ENCODE measurements at places on chromosomes 4 and X.

DNA sequence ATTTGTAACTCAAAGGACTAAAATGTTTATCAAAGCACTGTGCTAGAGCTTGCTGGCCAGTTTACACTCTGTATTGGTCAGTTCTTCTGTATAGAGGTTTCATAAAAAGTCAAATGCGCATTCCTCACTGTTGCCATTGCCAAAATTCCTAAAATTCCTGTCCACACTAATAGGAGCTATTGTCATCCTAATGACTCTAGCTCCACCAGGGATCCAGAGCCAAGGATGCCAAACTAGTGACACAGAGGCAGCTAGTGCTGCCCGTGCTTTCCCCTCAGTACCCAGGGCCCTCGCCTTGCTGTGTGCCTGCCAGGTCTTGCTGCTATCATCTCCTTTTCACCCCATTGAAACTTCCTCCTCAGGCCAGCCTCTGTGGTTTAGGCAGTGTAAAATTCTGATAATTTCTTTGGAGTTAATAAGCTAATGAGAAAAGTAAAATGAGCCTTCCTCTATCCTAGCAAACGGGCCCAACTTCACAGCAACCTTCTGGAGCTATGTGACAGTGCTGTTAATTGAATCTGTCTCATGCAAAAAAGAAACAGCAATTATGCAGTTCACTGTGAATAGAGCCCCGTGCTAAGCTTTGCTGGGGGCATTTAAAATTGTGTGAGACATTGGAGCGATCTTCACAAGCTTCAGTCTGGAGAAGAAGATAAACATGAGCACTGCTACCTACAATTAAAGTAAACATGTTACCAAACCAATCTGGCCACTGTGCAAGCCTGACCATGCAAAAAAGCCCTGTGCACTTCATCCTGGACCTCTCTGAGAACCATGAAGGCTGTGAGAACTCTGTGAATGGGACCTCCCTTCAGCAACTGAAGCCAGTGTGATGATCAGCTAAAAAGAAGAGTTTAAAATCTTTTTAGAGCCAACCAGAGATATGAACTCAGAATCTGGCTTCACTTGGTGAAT lies 43.1 kb upstream of the FGF2 start:
- no peak for DNase-seq

DNA sequence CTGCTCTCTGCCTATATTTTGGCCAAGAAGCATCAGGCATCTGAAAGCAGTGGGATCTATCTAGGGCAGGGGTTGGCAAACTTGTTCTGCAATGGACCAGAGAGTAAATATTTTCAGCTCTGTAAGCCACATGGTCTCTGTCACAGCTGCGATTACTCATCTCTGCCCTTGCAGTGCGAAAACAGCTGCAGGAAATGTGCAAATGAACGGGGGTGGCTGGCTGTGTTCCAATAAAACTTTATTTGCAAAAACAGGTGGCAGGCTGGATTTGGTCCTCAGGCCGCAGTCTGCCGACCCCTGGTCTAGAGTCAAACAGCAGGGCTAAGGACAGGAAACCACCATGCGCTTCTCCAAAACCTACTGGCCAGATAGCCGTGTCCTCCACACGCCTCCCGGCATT lies 48.6 kb downstream of the ACOX3 start:
- DNase-seq, result no peak

DNA sequence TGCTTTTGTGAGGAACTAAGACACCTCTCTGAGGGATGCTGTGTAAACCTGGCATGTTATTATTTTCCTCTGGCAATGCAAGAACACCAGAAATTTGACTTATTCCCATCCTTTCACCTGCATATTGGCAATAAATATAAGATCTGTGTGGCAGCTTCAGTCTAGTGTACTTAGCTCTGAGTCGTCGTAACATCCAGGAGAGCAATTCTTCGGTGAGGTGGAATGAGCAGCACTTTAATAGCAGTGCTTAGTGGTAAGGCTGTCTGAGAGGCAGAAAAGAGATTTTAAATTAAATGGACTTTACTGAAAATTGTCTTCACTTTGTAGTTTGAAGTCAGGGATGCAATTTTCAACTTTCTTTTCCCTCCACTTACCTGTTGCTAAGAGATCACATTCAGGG lies 344.9 kb downstream of the PCDH7 start:
- no peak for DNase-seq

- DNase-seq, result no peak
Observed at GRCh38 chrX:129781134-129781672, 1.5 kb downstream of the SASH3 start.

GRCh38 chr4:1648962-1649361 lies 35.2 kb downstream of the FAM53A start:
- DNase-seq, result no peak

- DNase-seq, result no peak
Observed at GRCh38 chrX:150355913-150356312, 7.2 kb upstream of the MAMLD1 start.

- DNase-seq, result no peak
Observed at GRCh38 chrX:155134255-155134654, 62.9 kb downstream of the BRCC3 start.

GRCh38 chrX:119512146-119512800 lies 44.0 kb downstream of the SLC25A5 start:
- DNase-seq, result peak; percentile 51

- no peak for DNase-seq
Observed at GRCh38 chr4:154559494-154560418, 3.1 kb upstream of the FGB start.

GRCh38 chr4:157447195-157447594 lies 226.7 kb downstream of the GRIA2 start:
- DNase-seq, result no peak

GRCh38 chr4:7735961-7736360 lies 203.7 kb downstream of the AFAP1 start:
- no peak for DNase-seq

DNA sequence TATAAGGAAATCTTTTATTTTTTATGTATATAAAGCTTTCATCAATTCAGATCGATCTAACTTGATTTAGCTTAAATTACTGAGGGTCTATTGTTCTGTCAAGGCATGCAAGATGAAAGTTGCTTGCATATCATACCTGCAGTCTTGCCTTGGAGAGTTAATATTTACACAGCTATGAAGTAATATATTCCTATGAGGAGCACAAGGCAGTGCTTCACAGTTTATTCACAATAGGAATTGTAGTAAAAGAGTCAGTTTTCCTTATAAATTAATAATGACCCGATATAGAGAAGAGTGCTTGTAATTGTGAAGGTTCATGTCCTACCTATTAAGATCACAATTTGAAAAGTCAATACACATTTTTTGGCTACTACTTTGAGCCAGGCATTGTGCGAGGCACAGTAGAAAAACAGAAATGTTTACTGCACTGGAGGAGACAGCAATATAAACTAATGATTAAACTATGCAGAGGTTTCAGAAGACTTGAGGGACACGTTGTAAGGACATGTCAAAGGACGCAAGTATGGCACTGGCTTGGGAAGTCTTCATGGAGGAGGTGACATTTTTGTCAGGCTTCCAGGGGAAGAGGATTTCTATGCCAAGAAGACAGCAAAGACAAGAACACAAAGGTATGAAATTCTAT lies 38.8 kb downstream of the REELD1 start:
- DNase-seq, result no peak

GRCh38 chr4:78379991-78380729 lies 171.4 kb upstream of the ANXA3 start:
- DNase-seq, result no peak

GRCh38 chr4:7330031-7330596 lies 104.6 kb downstream of the PSAPL1 start:
- peak; percentile 72 for DNase-seq

GRCh38 chrX:13078739-13079444 lies 34.5 kb upstream of the FAM9C start:
- DNase-seq, result no peak

DNA sequence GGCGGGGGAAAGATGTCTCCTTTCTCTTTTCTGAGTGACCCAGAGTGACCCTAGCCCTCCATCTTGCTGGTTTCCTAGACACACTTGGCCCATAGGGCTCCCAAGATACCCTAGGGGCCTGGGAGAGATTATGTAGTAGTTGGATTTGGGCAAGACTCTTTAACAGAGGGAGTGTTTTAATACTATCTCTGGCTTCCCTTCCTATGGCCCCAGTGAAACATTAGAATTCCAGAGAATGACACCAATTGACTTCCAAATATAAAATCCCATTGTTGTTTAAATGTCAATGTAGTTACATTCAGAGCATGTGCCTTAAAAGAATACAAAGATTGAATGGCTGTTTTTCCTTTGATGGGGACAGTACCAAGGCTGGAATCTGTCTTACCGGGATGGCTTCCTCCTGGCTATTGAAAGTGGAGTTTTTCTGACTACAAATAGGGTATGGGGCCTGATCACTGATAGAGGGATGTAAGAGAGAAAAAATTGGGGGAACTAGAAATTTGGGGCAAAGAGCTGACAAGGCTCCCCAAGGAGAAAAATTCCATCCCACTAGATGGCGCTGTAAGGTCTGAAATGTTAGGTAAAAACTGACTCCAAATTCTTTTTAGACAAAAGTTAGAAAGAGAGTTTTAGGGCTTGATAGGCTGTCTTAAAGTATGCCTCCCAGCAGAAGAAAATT lies 10.7 kb downstream of the TENT5D start:
- no peak for DNase-seq

DNA sequence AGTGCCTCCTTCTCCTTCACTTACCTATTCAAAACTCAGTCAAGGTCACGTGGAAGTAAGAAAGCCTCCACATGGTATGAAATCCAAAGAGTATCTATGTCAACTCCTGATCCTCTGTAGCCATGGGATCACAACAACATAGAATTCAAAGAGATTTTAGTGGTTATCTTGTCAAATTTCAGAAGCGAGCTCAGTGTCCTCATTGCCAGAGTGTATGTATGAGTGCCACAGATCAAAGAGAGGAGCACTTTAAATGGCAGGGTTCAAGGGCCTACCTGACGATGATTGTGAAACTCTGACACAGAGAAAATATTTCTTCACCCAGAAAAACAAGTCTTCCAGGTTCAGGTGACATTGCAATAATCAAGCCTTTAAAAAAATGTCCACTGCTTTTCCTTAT lies 1.2 kb upstream of the ACE2 start:
- no peak for DNase-seq

- DNase-seq, result no peak
Observed at GRCh38 chr4:38170338-38171169, 210.4 kb downstream of the PTTG2 start.

GRCh38 chr4:47837094-47837907 lies 566 bp downstream of the CORIN start:
- DNase-seq, result no peak

- no peak for DNase-seq
Observed at GRCh38 chr4:189128341-189128740, 812.3 kb upstream of the FRG1 start.

- no peak for DNase-seq
Observed at GRCh38 chr4:23819041-23819511, 70.8 kb downstream of the PPARGC1A start.

DNA sequence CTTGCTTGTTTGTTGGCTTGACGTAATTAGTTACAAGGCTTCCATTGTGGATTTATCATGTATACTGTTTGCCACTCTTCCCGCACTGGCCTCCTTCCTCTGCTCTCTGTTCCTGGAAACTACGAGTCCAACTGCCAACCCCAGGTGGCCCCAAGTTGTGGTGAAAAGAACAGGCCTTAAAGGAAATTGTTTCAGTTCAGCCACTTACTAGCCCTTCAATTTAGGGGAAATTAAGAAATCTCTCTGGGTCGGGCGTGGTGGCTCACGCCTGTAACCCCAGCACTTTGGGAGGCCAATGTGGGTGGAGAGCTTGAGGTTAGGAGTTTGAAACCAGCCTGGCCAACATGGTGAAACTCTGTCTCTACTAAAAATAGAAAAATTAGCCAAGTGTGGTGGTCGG lies 28.0 kb downstream of the RBM47 start:
- no peak for DNase-seq

GRCh38 chr4:121764702-121765367 lies at the start of gene SMIM43:
SMIM43 (minus strand) TSS chr4:121765164; CDS start chr4:121765105, 59 bp downstream.
- no peak for DNase-seq

GRCh38 chrX:13090339-13091110 lies 46.1 kb upstream of the FAM9C start:
- no peak for DNase-seq

DNA sequence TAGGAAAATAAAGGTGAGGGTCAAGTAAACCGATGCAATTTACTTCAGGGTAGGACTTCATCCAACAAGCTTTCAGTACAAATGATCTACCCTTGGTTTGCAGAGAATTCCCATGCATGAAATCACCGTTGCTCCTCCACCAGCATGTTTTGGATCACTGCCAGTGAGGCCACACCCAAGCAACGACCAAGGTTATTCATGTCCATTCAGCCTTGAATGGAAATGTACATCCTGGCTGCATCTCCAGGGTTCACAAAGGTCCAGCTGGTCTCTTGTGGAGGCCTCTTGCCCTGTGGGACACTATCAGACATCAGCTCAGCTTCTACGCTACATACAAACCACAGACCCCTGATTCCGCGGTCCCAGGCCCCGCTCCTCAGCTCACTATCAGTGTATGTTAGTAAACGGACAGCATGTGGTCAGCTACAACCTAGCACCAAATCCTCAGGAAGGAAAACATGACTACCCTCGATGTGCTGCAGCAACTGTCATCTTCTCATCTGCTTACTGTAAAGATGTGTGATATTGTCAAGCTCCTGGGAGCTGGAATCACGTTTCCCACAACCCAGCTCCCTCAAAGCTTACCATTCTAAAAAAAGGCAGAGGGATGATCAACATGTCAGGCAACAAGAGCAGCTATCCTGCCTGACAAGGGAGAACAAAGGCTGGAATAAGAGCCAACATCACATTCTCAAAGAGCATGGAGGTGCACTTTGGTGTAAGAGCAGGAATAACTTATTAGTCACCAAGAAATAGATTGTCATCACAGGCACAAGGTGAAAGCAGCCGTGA lies 4.9 kb downstream of the LYAR start:
- DNase-seq, result no peak

DNA sequence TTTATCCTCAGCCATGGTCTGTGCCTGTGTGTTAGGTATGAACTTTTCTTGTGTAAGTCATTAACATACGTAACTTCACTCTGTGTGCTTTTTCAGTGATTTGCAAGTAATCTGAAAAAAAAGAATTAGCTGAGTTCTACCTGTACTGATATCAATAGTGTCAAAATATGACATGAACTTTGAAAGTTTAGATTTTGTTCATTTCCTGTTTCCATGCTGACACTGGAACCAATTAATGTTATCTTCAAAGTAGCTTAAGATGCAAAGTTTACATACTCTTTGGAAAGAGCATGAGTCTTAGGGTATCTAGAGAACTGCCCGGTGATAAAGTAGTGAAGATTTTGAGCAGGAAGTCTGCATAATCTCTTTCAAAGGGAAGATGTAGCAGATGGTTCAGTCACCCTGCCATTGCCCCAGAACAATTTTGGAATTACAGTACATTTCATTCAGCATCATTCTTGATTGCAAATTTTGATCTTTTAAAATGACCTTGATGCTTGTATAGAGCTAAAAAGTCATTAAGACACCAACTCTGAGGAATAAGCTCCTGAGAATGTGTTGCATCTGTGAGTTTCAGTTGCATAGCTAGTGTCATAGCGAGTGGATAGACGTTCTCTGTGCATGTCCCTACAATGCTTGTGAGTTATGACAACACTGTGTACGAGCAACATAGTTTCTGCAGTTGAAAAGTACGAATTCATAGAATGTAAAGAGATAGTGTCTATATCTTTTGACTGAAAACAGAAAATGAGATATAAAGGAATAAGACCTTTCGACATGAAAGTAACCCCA lies 130.5 kb downstream of the PTTG2 start:
- DNase-seq, result no peak
